ENCODE measurements at places on chromosomes 2 and 18. TPM values are rescaled to one million over a fixed set of nuclear protein-coding genes. Genes with fewer than 3 reads are reported as not detected.

VWA3B gene
- 0.19 TPM for total RNA-seq

GRCh38 chr2:68653538-68653982 is 10.2 kb downstream of the PROKR1 start:
- H3K27me3 ChIP-seq: peaks cover 17% of the 10 kb centered on the region
- H3K4me3 ChIP-seq: peak overlapping the region; percentile 69
- peak overlapping the region; percentile 72 for H3K27ac ChIP-seq
- DNase-seq: peak; percentile 71
- H3K36me3 ChIP-seq: no peaks in the 10 kb centered on the region
- peaks cover 53% of the 10 kb centered on the region for H3K4me1 ChIP-seq

- no peak overlapping the region for H3K27ac ChIP-seq
- peaks cover 28% of the 10 kb centered on the region for H3K27me3 ChIP-seq
- no peak for DNase-seq
- no peak overlapping the region for H3K4me3 ChIP-seq
- no peaks in the 10 kb centered on the region for H3K36me3 ChIP-seq
Measured at GRCh38 chr2:205593891-205594290, 88.4 kb upstream of the NRP2 start.

GRCh38 chr2:42135381-42136312 is 33.5 kb upstream of the EML4 start:
- H3K4me1 ChIP-seq: peaks cover 73% of the 10 kb centered on the region
- no peaks in the 10 kb centered on the region for H3K36me3 ChIP-seq
- no peak for DNase-seq
- peak overlapping the region; percentile 30 for H3K27ac ChIP-seq
- no peaks in the 10 kb centered on the region for H3K27me3 ChIP-seq
- H3K4me3 ChIP-seq: peak overlapping the region; percentile 42

DNA sequence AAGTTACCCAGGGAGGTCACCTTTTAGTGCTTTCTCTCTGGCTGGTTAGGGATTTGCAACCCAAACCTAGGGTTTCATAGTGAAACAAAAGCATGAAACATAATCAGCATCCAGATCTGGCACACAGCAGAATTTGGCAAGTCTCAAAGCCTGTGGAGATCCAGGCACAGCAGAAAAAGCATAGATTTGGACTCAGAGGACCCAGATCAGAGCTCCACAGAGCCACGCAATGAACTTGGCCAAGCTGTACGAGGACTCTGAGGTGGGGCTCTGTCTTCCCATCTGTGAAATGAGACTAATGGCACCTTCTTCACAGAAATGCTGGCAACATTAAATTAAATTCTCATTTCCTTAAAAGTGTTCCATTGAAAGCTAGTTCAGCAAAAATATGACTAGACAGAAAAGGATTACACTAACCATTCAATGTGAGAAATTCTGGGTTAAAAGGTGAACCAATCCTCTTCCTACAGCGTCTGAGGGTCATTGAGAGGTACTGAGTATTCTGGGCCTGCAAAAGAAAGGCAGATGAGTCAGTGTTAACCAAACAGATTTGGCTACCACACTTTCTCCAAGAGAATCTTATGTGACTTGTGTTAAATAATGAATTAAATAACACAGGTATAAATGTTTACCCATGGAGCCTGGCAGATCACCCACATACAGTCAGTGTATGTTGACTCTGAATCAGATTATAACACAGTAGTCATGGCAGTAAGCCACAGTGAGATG is 266.3 kb downstream of the MREG start:
- peaks cover 96% of the 10 kb centered on the region for H3K4me1 ChIP-seq

DNA sequence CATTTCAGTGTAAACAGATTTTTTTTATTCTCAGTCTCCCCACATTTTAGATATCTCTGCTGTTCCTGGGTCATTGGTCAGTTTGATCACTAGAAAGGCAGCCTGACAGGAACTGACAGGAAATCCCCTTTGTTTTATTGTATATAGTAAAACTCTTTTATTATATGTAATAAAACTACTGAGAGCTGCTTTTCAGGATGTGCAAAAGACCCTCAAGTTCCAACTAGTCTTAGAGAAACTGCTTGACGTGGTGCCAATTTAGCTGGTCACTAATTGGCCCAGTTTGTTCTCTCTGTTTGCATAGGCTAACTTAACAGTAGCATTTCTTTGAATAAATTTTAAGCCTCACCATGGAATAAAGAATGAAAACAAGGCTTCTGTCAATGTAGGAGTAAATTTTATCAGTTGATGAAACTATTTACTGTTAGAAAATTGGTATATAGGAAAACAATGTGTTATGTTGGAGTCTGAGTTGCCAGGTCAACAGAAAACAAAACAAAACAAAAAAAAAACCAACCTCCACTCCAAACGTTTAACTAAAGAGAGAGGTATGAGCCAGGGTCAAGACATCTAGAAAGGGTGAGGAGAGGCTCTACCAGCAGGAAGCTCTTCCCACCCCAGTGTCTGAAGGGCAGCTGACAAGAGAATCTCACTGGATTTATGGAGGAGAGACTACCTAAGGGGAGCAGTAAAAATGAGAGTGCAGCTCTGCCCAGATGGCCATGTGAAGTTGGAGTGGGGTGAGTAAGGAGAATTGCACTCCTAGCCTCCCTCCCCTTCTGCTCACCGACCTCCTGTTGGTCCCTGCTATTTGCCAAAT is 184.6 kb downstream of the ST6GAL2 start:
- no peak for DNase-seq
- H3K4me3 ChIP-seq: no peak overlapping the region
- H3K36me3 ChIP-seq: no peaks in the 10 kb centered on the region
- no peaks in the 10 kb centered on the region for H3K27me3 ChIP-seq
- H3K4me1 ChIP-seq: no peaks in the 10 kb centered on the region

DNA sequence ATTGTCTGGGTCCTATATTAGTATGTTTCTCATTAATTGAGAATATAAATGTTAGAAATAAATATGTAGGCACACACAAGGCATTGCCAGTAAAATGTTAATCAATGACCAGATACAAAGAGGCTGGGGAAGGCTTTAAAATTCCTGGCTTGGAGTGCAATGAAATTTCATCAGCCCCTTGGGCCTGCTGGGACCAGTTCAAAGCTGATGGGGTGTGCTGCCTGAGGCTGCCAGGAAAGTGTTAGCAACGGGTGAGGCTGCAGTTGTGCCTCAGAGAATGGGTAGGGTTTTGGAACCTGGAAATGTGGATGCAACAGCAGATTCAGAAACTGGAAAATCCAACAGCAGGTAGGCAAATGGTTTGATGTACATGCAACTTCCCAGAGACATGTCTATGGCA is 68.9 kb downstream of the DIPK1C start:
- H3K36me3 ChIP-seq: no peaks in the 10 kb centered on the region
- H3K4me3 ChIP-seq: no peak overlapping the region
- H3K27me3 ChIP-seq: peaks cover 1% of the 10 kb centered on the region
- no peak for DNase-seq

- no peak for DNase-seq
- H3K4me1 ChIP-seq: no peaks in the 10 kb centered on the region
- H3K36me3 ChIP-seq: no peaks in the 10 kb centered on the region
- H3K27ac ChIP-seq: no peak overlapping the region
- H3K4me3 ChIP-seq: no peak overlapping the region
- H3K27me3 ChIP-seq: no peaks in the 10 kb centered on the region
Measured at GRCh38 chr2:10918661-10919409, 7.1 kb downstream of the KCNF1 start.

CRIM1 gene
- 2.6 TPM for total RNA-seq

- H3K4me1 ChIP-seq: peaks cover 6% of the 10 kb centered on the region
- no peak overlapping the region for H3K27ac ChIP-seq
- DNase-seq: no peak
- no peaks in the 10 kb centered on the region for H3K27me3 ChIP-seq
- H3K36me3 ChIP-seq: no peaks in the 10 kb centered on the region
Measured at GRCh38 chr2:222782201-222782730, 78.6 kb upstream of the ACSL3 start.

TCF7L1 gene
- 0.16 TPM for total RNA-seq

DNA sequence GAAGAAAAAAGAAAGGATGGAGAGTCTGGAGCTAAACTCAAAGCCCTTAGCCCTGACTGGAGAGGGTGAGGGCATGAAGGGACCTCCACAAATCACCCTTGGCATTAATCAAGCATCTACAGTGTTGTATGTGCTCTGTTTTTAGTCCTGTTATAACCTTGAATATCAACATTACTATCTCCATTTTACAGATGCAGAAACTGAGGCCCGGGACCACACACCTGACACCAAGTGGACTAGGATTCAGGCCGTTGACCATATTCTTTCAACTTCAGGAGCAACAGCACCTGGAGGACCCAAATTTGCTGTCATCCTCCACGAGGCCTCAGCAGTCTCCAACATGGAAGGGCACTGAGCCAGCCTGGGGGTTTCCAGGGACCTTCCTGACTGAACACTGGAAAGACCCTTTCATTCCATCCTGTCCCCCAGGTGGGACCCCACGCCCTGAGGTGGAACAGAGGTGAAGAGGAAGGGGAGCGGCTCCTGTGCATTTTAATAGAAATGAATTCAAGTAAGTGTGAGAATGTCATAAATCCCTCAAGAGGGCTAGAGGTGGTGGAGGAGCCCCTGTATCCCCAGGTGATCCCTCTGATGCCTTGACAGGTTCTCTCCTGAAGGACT is 41.0 kb downstream of the SERTAD2 start:
- H3K4me1 ChIP-seq: peaks cover 12% of the 10 kb centered on the region
- H3K27ac ChIP-seq: no peak overlapping the region
- no peak overlapping the region for H3K4me3 ChIP-seq
- H3K36me3 ChIP-seq: no peaks in the 10 kb centered on the region
- H3K27me3 ChIP-seq: peaks cover 8% of the 10 kb centered on the region
- no peak for DNase-seq

DNA sequence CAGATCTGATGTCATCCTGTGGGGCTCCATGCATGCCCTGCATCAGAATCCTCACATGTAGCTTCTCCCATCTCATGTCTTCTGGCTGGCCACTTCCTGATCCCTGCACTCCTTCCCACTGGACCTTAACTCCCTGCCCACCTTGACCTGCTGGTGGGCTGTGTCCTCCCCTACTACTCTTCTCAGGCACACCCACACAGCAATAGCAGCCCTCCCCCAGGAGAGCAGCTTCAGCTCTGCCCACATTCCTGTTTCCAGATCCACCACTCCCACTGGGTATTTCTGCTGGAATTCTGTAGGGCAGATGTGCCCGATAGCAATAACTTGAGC is 137.0 kb upstream of the HS6ST1 start:
- H3K36me3 ChIP-seq: no peaks in the 10 kb centered on the region
- no peak overlapping the region for H3K4me3 ChIP-seq
- no peaks in the 10 kb centered on the region for H3K4me1 ChIP-seq
- H3K27me3 ChIP-seq: peaks cover 12% of the 10 kb centered on the region
- H3K27ac ChIP-seq: no peak overlapping the region
- DNase-seq: no peak

DNA sequence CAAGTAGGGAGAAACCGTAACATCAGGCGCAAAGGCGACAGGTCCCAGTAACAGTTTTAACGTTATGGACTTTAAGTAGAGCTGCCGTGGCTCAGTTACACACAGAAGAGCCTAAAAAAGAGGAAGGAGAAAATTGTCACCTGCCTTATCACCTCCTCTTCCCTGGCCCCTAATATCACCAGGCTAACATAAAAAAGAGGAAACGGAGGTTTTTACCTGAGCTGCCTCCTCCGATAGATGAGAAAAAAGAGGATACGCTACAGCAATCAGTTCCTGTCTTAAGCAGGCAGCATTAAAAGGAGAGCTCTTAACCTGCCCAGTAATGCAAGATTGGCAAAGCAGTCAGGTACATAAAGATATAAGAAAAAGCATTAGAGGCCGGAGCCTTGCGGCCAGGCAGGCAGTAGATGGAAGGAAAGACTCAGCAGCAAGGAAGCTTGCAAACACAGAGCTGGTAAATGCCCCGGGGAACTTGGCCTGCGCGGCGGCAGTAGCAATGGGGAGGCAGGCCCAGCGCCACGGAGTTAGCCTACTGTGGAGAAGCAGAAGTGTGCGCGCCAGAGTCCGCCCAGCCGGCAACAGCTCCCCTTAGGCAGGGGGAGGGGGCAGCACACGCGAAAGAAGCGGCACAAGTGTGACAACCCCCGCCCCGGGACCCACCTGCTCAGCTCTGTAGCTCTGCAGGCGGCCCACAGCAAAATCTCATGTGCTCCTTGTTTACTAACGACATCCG is 116.3 kb upstream of the SCN7A start:
- H3K36me3 ChIP-seq: no peaks in the 10 kb centered on the region
- peaks cover 41% of the 10 kb centered on the region for H3K27me3 ChIP-seq
- peaks cover 20% of the 10 kb centered on the region for H3K4me1 ChIP-seq
- peak overlapping the region; percentile 7 for H3K27ac ChIP-seq
- peak overlapping the region; percentile 77 for H3K4me3 ChIP-seq
- peak; percentile 18 for DNase-seq

FAM124B gene
- 0.31 TPM for total RNA-seq

GRCh38 chr18:79326413-79327198 is 69.1 kb upstream of the NFATC1 start:
- peaks cover 10% of the 10 kb centered on the region for H3K4me1 ChIP-seq
- DNase-seq: no peak
- H3K4me3 ChIP-seq: no peak overlapping the region
- no peaks in the 10 kb centered on the region for H3K27me3 ChIP-seq
- peaks cover 4% of the 10 kb centered on the region for H3K36me3 ChIP-seq

DNA sequence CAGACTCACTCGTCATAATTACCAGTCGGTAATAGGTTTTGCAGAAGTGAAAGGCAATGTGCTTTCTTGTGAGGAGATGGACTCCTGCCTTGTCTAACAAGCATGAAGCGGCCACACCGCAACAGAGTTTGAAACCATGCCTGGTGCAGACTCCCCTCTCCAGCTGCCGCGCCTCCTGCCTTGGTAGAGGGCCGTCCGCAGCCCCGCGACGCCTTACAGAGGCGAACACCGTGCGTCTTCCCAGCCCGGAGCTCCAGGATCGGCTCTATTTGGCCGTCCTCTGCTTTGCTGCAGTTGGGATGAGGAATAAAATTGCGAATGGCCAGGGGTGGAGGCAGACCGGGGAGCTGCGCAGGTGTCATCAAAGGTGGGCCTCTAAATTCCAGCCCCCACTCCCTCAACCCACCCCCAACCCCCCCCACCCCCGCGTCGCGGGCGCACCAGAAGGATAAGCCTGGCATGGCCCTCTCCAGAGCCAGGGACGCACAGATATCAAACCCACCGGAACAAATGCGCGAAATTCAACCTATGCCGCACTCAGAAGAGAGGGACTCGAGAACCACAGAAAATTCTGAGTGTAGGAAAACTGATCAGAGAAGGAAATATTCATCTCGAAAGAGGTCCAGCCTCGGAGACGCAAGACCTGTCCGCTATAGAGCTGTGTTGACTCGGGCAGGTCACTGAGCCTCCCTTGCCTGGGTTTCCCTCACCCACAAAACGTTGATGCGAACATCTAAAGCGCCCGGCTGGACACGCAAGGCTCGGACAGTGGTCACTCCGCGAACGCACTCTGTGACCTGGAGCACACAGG is 1.1 kb downstream of the TRABD2A start:
- peaks cover 5% of the 10 kb centered on the region for H3K36me3 ChIP-seq
- peak; percentile 41 for DNase-seq
- peak overlapping the region; percentile 94 for H3K27ac ChIP-seq
- peak overlapping the region; percentile 94 for H3K4me3 ChIP-seq
- H3K4me1 ChIP-seq: peaks cover 73% of the 10 kb centered on the region

GRCh38 chr2:23620841-23621341 is 235.9 kb downstream of the KLHL29 start:
- no peaks in the 10 kb centered on the region for H3K4me1 ChIP-seq
- no peak overlapping the region for H3K4me3 ChIP-seq
- H3K27ac ChIP-seq: no peak overlapping the region
- no peak for DNase-seq
- H3K27me3 ChIP-seq: no peaks in the 10 kb centered on the region

Measured in activated T-cell treated with anti-CD3 and anti-CD28 coated beads, Interleukin-2, amount 50 U/mL, for 72 hours (primary cell).